ENCODE measurements at places on chromosomes 3 and 15. TPM values are rescaled to one million over a fixed set of nuclear protein-coding genes. Genes with fewer than 3 reads are reported as not detected.
A peak's percentile ranks its signal among the peaks of the same experiment; 100 is the strongest.

Gene PLA2G4D
- not detected for total RNA-seq

Gene TM4SF18
- total RNA-seq: 6.3 TPM

Gene VIPR1
- total RNA-seq: 8.0 TPM

Gene IMPG2
- 0.20 TPM for total RNA-seq

DNA sequence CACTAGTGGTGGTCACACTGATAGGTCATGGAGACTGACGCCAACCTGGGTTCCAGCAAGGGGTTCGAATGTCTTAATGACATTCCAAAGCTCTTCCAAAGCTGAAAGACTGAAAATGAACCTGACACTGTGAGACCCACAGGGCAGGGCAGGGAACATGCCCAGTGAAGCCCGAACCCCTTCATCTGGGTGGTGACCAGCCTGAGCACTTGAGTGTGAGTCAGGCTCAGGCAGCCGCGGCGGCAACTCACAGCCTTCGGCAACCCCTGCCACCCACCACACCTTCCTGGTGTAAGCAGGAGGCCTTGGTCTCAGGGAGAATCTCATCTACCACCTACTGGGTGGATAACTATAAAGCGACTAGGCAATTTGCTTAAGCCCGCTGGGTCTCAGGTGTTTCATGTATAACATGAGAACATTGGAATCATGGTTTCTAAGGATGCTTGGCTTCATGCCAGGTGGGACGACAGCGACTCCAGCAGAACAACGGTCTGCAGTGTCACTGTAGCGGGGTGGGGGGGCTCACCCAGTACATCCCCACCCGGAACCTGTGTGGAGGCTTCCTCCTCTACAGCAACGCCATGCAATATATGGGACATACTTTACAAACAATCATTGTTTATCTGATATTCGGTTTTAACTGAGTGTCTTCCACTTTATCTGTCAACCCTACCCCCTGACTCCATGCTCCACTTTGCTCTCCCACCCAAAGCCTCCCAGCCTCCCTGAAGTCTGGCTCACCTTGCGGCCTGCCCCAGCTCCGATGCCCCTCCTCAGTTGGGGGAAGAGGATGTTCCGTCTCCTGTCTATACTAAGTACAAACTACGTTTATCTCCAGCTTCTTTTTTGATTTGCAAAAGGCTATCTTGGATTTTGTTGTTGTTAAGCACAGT, 125.0 kb upstream of the MEF2A start:
- H3K4me3 ChIP-seq: no peak overlapping the region
- H3K27me3 ChIP-seq: no peaks in the 10 kb centered on the region
- peaks cover 65% of the 10 kb centered on the region for H3K4me1 ChIP-seq
- DNase-seq: peak; percentile 10
- H3K27ac ChIP-seq: no peak overlapping the region

Measured in tibial nerve (tissue), 4 donors.